ENCODE measurements at places on chromosomes 4 and X. TPM values are rescaled to one million over a fixed set of nuclear protein-coding genes. Genes with fewer than 3 reads are reported as not detected.

DNA sequence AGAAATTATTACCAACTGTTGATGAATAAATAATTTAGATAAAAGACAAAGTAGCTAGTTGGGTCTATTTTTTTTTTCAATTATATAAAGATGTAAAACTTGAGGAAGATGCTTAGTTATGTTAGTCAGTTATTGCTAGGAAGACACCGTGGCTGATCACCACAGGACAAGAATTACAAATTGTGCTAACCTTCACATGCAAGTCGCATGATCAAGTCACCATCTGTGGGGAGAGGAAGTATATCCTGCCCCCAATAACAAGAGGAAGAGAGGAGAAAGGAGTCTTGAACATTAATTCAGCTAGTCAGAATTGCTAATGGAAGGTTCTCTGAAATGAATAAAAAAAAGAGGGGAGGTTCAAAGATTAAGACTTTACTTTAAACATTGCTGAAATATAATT, 52.3 kb downstream of the CPEB2 start:
- H3K4me3 ChIP-seq: no peak overlapping the region
- no peaks in the 10 kb centered on the region for H3K27me3 ChIP-seq
- H3K36me3 ChIP-seq: peaks cover 27% of the 10 kb centered on the region
- no peak overlapping the region for H3K27ac ChIP-seq
- H3K4me1 ChIP-seq: peaks cover 9% of the 10 kb centered on the region
- no peak for DNase-seq

- no peak overlapping the region for H3K27ac ChIP-seq
- H3K4me3 ChIP-seq: no peak overlapping the region
- H3K27me3 ChIP-seq: no peaks in the 10 kb centered on the region
- H3K4me1 ChIP-seq: no peaks in the 10 kb centered on the region
Measured at GRCh38 chr4:130183766-130184165, 1087.8 kb downstream of the C4orf33 start.

- DNase-seq: no peak
- peaks cover 3% of the 10 kb centered on the region for H3K36me3 ChIP-seq
- H3K27ac ChIP-seq: no peak overlapping the region
- no peak overlapping the region for H3K4me3 ChIP-seq
- H3K4me1 ChIP-seq: peaks cover 5% of the 10 kb centered on the region
- H3K27me3 ChIP-seq: peaks cover 2% of the 10 kb centered on the region
Measured at GRCh38 chrX:44011506-44011905, 38.3 kb upstream of the NDP start.

DNA sequence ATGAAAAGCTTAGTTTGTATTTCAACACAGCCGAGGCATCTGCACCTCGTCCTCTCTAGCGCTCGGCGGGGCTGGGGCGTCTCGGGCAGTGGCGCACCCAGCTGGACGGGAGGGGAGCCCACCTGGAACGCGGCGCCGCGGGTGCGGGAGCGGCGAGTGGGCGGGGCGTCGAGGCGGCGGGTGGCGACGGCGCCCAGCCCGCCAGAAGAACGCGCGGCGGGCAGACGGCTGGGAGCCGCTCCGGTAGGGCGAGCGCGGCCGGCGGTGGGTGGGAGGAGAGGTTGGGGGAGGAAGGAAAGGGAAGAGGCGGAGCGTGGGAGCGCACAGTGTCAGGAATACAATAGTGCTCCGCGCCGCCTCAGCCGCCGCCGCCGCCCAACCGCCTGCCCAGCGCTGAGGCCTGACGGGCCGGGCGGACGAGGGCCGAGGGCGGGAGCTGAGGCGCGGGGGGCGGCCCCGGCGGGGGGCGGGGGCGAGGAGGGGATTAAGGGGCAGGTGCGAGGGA, at the start of gene JADE3:
Gene JADE3 (plus strand): TSS at position 324 of the 505 bp plus-strand sequence. CDS start 72,474 bp downstream, outside the sequence.
- H3K27me3 ChIP-seq: peaks cover 57% of the 10 kb centered on the region
- H3K27ac ChIP-seq: no peak within 1 kb of the TSS
- peaks cover 6% of the 10 kb centered on the region for H3K4me1 ChIP-seq
- peak; percentile 43 for DNase-seq
- H3K4me3 ChIP-seq: peak within 1 kb of the TSS; percentile 75
- no peaks in the 10 kb centered on the region for H3K36me3 ChIP-seq

DNA sequence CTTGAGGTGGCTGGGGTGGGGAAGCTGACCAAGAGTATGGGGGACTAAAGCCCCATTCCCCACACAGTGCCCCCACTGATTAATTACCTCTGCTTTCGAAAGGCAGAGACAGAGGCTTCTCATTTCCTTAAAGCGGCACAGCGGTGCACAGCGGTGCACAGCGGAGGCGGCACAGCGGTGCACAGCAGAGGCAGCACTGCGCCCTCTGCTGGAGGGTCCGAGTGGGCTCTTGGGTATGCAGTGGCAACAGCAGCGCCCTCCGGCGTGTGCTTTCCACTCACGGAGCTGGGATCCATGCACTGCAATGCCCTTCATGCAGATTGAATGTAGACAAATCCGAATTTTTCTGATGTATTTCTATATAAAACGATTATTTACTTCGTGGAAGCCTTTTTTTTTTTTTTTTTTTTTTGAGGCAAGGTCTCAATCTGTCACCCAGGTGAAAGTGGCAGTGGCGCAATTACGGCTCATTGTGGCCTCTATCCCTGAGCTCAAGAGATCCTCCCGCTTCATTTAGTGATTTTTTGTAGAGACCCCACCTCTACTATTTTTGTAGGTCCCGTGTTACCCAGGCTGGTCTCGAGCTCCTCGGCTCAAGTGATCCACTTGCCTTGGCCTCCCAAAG, 19.7 kb upstream of the PRPS2 start:
- H3K27me3 ChIP-seq: peaks cover 18% of the 10 kb centered on the region
- H3K36me3 ChIP-seq: no peaks in the 10 kb centered on the region
- DNase-seq: peak; percentile 75

DNA sequence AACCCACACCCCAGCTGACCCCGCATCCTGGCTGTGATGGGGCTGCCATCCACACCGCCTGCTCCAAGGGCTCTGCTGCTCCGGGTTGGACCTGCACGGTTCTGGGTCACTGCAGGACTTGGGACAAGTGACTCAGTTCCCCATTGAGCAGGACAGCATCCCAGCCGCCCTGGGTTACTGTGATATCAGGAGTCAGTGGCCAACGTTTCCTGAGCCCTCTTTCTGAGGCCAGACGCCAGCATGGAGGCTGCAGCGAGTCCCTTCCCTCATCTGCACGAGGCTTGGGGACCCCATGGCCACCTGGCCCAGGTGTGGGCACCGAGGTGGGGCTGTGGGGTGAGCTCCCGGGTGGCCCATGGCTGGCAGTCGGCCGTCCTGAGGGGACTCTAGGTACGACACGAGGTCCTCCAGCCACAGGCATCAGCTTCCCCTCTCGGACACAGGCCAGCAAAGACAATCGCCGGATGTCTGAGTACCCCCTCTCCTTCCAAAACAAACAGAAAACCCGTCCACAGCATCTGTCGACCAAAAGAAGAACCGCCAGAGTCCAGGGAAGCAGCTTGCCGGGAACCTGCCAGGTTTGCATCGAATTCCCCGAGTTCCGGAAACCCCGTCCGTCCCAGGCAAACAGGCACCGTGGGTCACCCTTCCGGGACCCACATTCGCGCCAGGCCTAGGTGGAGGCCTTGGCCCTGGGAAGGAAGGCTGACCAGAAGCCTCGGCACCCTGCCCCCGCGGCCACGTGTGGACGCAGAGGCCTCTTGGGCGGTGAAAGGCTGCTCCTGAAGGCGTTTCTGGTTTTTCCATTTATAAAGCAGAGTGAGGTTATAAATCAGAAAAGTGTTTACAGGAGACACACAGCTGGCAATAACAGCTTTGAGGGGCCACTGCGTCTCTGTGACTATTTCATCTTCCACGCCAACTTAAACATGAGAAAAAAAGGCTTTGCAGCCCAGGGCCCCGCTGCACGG, 136.0 kb downstream of the FAM53A start:
- peaks cover 3% of the 10 kb centered on the region for H3K27me3 ChIP-seq
- peaks cover 2% of the 10 kb centered on the region for H3K4me1 ChIP-seq
- peak overlapping the region; percentile 16 for H3K4me3 ChIP-seq
- H3K36me3 ChIP-seq: no peaks in the 10 kb centered on the region
- DNase-seq: no peak
- H3K27ac ChIP-seq: no peak overlapping the region

DNA sequence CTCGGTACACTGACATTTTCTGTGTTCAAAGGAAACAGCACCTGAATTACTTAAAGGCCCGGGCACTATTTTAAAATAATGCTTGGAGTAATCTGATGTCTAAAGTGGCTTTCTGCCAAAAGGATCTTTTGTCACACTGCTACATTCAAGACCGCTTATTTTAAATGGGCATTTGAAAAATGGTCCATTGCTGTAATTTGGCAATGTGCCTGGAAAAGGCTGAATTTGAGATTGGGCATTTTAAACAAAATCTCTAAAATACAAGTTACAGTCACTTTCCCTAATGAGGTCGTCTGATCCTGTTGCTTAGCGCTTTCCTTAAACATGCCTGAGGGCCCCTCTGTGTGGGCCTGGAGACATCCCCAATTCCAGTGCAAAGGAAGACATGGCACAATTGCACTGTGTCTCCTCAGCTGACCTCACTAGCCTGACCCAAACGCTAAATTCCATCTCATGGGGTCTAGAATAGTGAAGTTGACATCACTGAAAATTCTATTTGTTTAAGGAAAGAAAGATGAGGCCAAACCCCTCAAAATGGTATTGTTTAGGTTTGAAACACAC, 214.2 kb downstream of the GPC3 start:
- no peaks in the 10 kb centered on the region for H3K4me1 ChIP-seq
- no peaks in the 10 kb centered on the region for H3K36me3 ChIP-seq
- no peak overlapping the region for H3K27ac ChIP-seq

The GAGE1 gene
- total RNA-seq: not detected

The FAM53A gene
- total RNA-seq: 0.54 TPM

DNA sequence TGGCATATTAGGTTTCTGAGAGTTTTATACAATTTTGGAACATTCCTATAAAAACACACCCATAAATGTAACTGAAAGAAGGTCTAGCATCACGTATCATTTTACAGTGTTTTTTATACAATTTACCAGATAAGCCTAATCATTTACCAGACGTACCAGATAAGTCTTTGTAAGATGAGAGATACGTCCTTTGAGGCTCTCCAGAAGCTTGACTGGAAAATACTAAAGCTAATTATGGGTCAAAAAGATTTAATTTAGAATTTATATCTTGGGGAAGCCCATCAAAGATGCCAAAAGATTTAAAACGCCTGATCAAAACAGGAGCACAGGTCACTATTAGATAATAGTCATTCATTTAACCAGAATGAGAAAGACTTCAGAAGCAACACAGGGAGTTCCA, 55.0 kb downstream of the RGS12 start:
- peaks cover 2% of the 10 kb centered on the region for H3K4me1 ChIP-seq
- H3K27ac ChIP-seq: no peak overlapping the region
- no peak overlapping the region for H3K4me3 ChIP-seq
- no peaks in the 10 kb centered on the region for H3K36me3 ChIP-seq

The RHOXF2B gene
- total RNA-seq: not detected

The XKRX gene
- 0.14 TPM for total RNA-seq

The NRK gene
- total RNA-seq: not detected

The FAM9B gene
- not detected for total RNA-seq

DNA sequence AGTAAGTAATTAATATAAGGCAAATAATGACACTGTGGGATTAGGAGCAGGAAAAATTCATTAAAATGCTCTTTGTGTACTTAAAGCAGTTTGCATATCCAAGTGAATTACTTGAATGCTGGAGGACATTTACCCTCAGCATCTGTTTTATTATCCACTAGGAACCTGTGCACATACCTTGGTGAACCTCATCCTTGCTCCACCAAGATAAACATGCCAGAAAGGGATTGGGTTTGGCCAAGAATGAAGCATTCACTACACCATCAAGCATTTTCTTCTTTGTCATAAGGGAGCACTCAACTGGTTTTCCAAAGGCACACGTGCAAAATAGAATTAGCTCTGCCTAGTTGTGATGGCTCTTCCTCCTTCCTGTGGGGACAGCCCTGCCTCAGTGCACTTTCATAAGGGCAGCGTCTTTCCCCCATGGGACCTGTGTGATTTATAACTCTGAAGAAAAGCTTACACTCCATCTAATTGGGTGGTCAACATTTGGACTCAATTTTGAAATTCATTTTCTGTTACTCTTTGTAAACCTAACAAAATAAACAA, 291.7 kb downstream of the USP46 start:
- no peaks in the 10 kb centered on the region for H3K36me3 ChIP-seq
- H3K27ac ChIP-seq: no peak overlapping the region
- H3K4me1 ChIP-seq: no peaks in the 10 kb centered on the region
- H3K27me3 ChIP-seq: no peaks in the 10 kb centered on the region
- H3K4me3 ChIP-seq: no peak overlapping the region

The HGFAC gene
- total RNA-seq: not detected

The RHOXF1 gene
- 0.42 TPM for total RNA-seq

The FOXP3 gene
- 23.6 TPM for total RNA-seq

DNA sequence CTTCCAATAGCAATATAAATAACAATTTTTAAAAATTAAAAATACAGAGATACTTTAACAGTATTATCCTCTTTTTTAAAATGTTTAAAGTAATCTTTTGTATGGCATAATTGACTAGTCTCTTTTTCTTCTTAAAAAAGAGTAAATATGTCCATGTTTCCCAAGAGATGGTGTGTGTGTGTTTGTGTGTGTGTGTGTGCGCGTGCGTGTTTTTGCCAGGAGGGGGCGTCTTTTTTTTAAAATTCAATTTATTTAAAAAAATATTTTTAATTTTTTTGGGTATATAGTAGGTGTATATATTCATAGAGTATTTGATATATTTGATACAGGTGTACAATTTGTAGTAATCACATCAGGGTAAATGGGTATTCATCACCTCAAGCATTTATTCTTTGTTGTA, 1073.7 kb downstream of the PCDH7 start:
- no peaks in the 10 kb centered on the region for H3K36me3 ChIP-seq
- H3K27me3 ChIP-seq: no peaks in the 10 kb centered on the region
- H3K4me3 ChIP-seq: no peak overlapping the region
- H3K4me1 ChIP-seq: no peaks in the 10 kb centered on the region

The SLITRK4 gene
- total RNA-seq: not detected

DNA sequence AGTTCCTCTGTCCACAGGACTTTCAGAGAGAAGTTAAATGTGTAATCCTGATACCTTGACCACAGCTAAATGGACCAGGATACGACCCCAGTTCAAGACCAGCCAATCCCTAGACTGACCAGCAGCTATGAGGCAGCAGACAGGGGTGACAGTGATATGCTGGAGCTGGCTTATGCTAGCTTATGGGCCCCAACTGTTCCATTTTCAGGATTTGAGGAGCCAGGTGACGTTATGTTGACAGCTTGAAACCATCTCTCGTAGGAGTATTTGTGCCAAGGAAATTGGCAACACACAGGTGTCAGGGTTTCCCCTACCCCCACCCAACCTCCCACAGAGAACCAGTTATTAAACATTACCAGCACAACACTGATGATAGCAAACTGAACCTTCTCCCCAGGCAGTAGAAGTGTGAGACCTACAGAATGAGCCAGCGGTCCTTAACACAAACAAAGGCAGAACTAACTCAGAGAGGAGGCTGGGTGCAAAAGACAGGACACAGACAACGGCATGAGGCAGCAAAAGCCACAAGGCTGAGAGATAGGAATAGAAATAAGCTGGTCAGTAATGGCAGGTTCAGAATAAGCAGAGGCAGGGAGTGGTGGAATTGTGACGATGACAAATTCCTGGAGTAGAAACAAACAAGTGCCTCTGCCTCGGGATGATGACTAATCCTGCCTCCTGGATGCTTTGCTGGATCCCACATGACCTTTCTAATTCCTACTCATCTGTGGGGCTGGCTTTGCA, 85.6 kb upstream of the CPEB2 start:
- no peaks in the 10 kb centered on the region for H3K36me3 ChIP-seq
- H3K4me3 ChIP-seq: no peak overlapping the region
- H3K27me3 ChIP-seq: peaks cover 4% of the 10 kb centered on the region
- H3K27ac ChIP-seq: no peak overlapping the region
- H3K4me1 ChIP-seq: no peaks in the 10 kb centered on the region
- no peak for DNase-seq
